A549 treated with dexamethasone at 1 μM for 4 hours (cell line): ENCODE measurements at places on chromosomes 7 and 10. TPM values are rescaled to one million over a fixed set of nuclear protein-coding genes. Genes with fewer than 3 reads are reported as not detected.

The TRPV6 gene
- not detected in 5 replicates for total RNA-seq

The CALHM3 gene
- total RNA-seq = 0.22 to 0.42 TPM (median 0.31 TPM) in 5 replicates

The NOS3 gene
- total RNA-seq = 0.22 to 0.70 TPM (median 0.42 TPM) in 5 replicates

The MRC1 gene
- 0.01 to 0.04 TPM (median 0.02 TPM) in 4 of 5 replicates, not detected in the other for total RNA-seq

The SMC3 gene
- 43.8 to 56.3 TPM (median 51.6 TPM) in 5 replicates for total RNA-seq

The AHCYL2 gene
- total RNA-seq = 4.4 to 6.7 TPM (median 6.2 TPM) in 5 replicates

The AMPH gene
- 0.04 to 0.27 TPM (median 0.12 TPM) in 5 replicates for total RNA-seq

The SPACDR gene
- total RNA-seq = 0.47 to 1.1 TPM (median 0.89 TPM) in 5 replicates

The CPEB3 gene
- 0.30 to 0.51 TPM (median 0.34 TPM) in 5 replicates for total RNA-seq

The ZNF488 gene
- 10.6 to 13.9 TPM (median 13.1 TPM) in 5 replicates for total RNA-seq

The SPDYE16 gene
- total RNA-seq = 0.04 TPM in 1 of 5 replicates, not detected in the others

The ADRA2A gene
- 0.10 to 0.27 TPM (median 0.18 TPM) in 5 replicates for total RNA-seq

The FAM25G gene
- 0.83 to 0.92 TPM in 2 of 5 replicates, not detected in the others for total RNA-seq

The H2BK1 gene
- not detected in 5 replicates for total RNA-seq

The PAX2 gene
- total RNA-seq = 0.15 to 0.30 TPM (median 0.19 TPM) in 5 replicates

The ZNF33A gene
- total RNA-seq = 6.5 to 9.5 TPM (median 8.3 TPM) in 5 replicates

The TMEM140 gene
- 0.64 to 1.3 TPM (median 1.1 TPM) in 5 replicates for total RNA-seq

The FAM25A gene
- not detected in 5 replicates for total RNA-seq

The WNT8B gene
- total RNA-seq = 0.05 TPM in 1 of 5 replicates, not detected in the others

The LLCFC1 gene
- total RNA-seq = not detected in 5 replicates

The PNLIPRP3 gene
- total RNA-seq = 0.04 TPM in 2 of 5 replicates, not detected in the others

The AGR2 gene
- total RNA-seq = 106 to 173 TPM (median 149 TPM) in 5 replicates

The EN2 gene
- total RNA-seq = 0.61 to 1.1 TPM (median 0.90 TPM) in 5 replicates

The CTNNA3 gene
- not detected in 5 replicates for total RNA-seq

The SLC18A2 gene
- total RNA-seq = 0.02 to 0.04 TPM in 2 of 5 replicates, not detected in the others

The TRIM50 gene
- total RNA-seq = not detected in 5 replicates

The AGBL3 gene
- total RNA-seq = 0.56 to 1.1 TPM (median 1.1 TPM) in 5 replicates

The DOCK4 gene
- total RNA-seq = 5.5 to 10.1 TPM (median 7.4 TPM) in 5 replicates

The PCDH15 gene
- not detected in 5 replicates for total RNA-seq

The GJC3 gene
- 0.08 to 0.15 TPM (median 0.09 TPM) in 3 of 5 replicates, not detected in the others for total RNA-seq

The ARHGAP22 gene
- 3.1 to 4.3 TPM (median 3.5 TPM) in 5 replicates for total RNA-seq

The NSUN6 gene
- 3.0 to 4.8 TPM (median 4.0 TPM) in 5 replicates for total RNA-seq

The UCN3 gene
- total RNA-seq = not detected in 5 replicates

The JAZF1 gene
- total RNA-seq = 4.4 to 7.7 TPM (median 6.6 TPM) in 5 replicates

The AKR1C4 gene
- total RNA-seq = 0.14 to 0.40 TPM (median 0.25 TPM) in 5 replicates

The DLG5 gene
- total RNA-seq = 30.5 to 46.8 TPM (median 43.4 TPM) in 5 replicates

The ACTR1A gene
- total RNA-seq = 87.6 to 99.5 TPM (median 95.9 TPM) in 5 replicates

The UCMA gene
- total RNA-seq = not detected in 5 replicates

The BAIAP2L1 gene
- total RNA-seq = 37.4 to 44.4 TPM (median 40.9 TPM) in 5 replicates

The SNCG gene
- total RNA-seq = 9.6 to 14.3 TPM (median 13.3 TPM) in 5 replicates

The APBB1IP gene
- 5.0 to 6.1 TPM (median 5.6 TPM) in 5 replicates for total RNA-seq

The C10orf90 gene
- total RNA-seq = 2.9 to 3.8 TPM (median 3.3 TPM) in 5 replicates

The CACNB2 gene
- total RNA-seq = not detected in 5 replicates

The SLC26A5 gene
- total RNA-seq = not detected in 5 replicates

The ACTR3C gene
- 0.02 to 0.26 TPM (median 0.14 TPM) in 3 of 5 replicates, not detected in the others for total RNA-seq

The MXI1 gene
- total RNA-seq = 5.2 to 7.9 TPM (median 6.2 TPM) in 5 replicates

The BLNK gene
- total RNA-seq = 0.09 TPM in 1 of 5 replicates, not detected in the others
